AG09309 (cell line): ENCODE measurements at places on chromosomes 5 and 9.

DNA sequence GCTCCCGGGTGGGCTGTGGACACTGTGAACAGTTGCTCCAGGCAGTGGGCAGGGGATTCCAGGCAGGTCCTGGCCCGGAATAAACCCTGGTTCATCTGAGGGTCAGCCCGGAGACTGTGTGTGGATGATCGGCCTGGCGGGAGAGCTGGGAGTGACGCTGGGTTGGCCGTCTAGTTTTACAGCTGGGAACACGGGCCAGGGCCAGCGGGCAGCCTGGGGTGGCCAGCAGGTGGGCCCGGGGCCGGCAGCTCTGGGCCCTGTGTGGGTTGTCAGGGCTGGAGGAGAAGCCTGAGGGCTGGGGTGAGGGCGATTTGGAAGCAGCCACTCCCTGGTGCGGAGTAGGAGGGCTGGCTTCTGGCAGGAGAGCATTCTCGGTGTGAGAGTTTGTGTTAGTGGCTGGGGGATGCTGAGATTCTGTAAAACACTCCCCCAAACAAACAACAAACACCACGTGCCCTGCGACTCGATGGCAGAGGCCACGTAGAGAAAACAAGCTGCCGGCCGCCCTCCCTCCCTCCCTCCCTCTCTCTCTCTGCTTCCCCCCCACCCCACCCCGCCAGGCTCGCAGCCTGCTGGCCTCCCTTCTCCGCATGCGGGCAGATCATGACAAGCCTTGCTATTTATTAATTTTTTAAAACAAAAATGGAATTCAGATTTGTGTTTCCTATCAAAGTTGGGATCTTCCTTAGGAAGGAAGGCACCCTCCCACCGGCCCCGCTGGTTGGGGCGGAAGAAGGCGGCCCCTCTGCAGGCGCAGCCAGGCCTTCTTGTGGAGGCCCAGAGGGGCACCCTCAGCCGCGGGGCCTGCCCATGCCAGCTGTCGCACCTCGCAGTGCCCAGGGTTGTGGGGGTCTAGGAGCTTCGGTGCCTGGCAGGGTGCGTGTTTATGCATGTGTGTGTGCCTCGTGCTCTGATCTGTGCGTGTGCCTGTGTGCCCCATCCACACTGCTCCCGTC, 49.5 kb downstream of the RXRA start:
- no peak for DNase-seq

- DNase-seq, result peak; percentile 33
Measured at GRCh38 chr5:33180900-33181299, 259.9 kb upstream of the TARS1 start.

DNA sequence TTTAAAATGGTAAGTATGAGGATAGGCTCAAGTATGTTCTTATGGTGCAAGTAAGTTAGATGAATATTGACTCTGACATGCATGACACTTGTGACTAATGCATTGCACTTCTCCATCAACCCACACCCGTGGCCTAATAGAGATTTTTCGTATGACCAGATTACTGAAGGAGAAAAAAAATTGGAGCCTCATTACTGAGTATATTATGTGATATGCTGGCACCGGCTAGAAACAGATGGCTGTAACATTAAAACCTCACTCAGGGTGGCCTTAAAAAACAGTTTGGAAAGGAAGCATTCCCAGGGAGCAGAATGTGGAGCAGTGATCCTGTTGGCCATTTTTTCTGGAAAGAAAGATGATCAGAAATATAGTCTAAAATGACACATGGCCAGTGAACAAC, 766.4 kb downstream of the PRELID2 start:
- DNase-seq, result no peak

GRCh38 chr5:139794067-139794846, 1.4 kb upstream of the PSD2 start:
- no peak for DNase-seq

- no peak for DNase-seq
Measured at GRCh38 chr5:179953987-179954386, 46.3 kb upstream of the TBC1D9B start.

DNA sequence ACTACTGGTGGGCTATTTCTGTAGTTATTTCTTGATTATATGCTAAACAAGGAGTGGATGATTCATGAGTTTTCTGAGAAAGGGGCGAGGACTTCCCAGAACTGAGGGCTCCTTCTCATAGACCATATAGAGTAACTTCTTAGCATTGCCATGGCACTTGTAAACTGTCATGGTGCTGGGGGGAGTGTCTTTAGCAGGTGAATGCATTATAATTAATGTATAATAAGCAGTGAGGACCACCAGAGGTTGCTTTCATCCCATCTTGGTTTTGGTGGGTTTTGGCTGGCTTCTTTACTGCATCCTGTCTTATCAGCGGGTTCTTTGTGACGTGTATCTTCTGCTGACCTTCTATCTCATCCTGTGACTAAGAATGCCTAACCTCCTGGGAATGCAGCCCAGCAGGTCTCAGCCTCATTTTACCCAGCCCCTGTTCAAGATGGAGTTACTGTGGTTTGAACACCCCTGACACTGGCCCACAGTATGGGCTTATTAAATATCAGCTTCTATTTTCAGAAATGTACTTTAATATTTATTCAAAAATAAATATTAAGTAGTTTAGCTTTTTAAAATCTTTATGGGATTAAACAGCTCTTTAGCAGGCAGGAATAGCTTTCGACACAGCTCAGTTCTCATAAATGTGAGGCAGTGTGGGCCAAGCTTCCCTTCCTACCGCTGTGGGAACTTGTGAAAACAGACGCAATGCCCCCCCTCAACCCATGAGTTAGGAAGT, 44.4 kb downstream of the GALNT12 start:
- no peak for DNase-seq

- DNase-seq, result no peak
Measured at GRCh38 chr9:78301466-78301865, 4.5 kb downstream of the PSAT1 start.

DNA sequence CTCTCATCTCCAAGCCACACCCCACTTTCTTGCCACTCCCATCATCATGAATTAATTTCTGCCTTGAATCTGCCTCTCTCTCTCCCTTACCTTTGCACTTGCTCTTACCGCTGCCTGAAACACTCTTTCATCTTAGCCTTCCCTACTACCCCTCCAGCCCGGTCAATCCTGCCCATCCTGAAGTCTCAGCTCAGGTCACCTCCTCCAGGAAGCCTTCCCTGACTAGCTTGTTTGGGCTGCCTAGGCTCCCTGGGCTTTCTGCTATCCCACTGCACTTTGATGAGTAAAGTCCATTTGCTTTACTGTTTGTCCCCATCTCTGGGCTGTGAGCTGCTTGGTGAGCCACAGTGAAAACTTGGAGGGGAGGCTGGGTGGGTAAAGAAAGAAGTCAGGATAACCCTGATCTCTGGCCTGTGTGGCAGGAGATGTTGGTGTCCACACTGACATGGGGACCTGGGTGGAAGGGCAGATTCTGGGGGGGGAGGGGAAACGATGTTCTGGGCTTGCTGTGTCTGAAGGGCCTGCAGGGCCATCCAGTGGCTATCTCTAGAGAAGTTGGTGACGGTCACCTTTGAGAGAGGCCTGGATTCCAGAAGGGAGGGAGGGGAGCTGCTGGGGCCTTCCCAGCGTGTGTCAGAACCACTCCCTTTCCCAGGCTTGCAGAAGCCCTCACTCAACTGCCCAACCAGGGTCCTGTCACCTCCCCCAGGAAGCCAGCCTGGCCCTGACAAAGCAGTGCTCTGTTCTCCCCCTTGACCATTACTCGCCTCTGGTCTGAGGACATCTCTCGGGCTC, 75.0 kb upstream of the DAB2IP start:
- no peak for DNase-seq
